ENCODE measurements at places on chromosomes 1 and 21.

DNA sequence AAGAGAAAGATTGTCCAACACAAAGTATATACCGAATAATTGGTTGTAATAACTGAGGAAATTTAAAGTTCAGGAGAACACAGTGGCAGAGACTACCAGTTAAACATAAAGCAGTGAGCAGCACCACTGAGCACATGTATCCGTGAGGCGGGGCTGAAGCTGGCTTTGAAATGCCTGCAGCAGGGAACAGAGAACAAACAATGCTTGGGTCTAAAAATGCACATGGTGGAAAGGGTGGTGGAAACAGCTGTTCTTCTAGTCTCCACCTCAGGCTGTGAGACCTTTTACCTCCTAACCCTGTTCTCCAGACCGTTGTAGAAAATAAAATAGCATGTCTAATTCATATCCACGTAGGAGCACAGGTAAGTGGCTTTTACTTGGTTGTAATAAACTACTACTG lies 7.7 kb upstream of the GNG4 start:
- DNase-seq, result no peak

- peak; percentile 63 for DNase-seq
Measured at GRCh38 chr1:84988588-84988987, 8.3 kb downstream of the MCOLN2 start.

- DNase-seq, result no peak
Measured at GRCh38 chr1:28260803-28261174, 1.5 kb downstream of the SESN2 start.

- no peak for DNase-seq
Measured at GRCh38 chr1:31799895-31800673, 15.7 kb downstream of the SPOCD1 start.

DNA sequence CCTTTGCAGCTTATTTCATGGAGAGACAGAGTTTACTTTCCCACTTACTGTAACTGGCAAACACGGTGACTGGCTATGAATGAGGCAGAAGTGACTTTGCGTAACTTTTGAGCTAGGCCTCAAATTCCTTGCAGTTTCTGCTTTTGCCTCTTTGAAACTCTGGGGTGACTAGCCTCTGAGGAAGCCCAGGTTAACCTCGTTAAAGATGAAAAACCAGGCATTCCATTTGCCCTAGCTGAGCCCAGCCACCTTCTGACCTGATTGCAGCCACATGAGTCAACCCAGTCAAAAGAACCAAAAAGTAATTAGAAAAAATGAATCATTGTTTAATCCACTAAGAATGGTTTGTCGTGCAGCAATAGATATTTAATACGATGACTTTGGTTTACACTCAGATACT lies 20.4 kb downstream of the PRMT6 start:
- DNase-seq, result no peak

GRCh38 chr1:203069030-203069747 lies 16.6 kb downstream of the MYOG start:
- DNase-seq, result no peak

DNA sequence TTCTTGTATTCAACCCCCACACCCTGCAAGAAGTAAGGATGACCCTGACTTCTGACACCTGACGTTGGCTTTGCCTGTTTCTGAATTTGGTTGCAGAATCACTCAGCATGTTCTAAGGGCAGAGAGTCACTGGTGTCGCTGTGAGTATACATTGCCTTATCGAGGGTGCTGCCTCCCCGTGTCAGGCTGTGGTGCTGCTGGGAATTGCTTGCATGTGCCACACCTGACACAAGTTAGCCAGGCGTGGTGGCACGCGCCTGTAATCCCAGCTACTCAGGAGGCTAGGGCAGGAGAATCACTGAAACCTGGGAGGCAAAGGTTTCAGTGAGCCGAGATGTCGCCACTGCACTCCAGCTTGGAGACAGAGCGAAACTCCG lies 45.9 kb downstream of the WDR4 start:
- peak; percentile 63 for DNase-seq

- no peak for DNase-seq
Measured at GRCh38 chr21:45406801-45407628, 2.0 kb downstream of the COL18A1 start.

DNA sequence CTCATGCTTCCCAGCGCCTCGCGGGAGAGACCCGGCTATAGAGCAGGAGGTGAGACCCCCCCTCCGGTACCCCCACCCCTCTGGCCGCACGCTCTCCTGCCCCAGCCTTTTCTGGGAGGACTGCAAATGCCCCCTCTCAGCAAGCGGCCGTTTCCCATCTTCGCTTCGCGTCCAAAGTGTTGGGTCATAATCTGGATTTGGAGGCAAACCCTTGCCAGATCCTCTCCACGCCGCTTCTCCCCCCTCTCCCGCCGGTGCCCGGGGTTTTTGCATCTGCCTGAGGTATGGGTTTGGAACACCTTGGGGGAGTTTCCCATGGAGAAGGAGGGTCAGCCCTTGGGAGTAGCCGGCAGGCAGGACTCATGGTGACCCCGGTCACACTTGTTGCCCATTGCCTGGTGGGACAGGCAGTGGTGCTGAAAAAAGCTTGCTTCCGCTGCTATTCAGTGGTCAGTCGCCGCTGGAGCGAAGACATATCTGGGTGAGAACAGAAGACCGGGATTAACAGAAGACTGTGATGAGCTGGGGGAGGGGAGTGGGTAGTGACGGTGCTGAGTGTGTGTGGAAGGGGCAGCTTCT lies 935 bp downstream of the KCNK2 start:
- no peak for DNase-seq

DNA sequence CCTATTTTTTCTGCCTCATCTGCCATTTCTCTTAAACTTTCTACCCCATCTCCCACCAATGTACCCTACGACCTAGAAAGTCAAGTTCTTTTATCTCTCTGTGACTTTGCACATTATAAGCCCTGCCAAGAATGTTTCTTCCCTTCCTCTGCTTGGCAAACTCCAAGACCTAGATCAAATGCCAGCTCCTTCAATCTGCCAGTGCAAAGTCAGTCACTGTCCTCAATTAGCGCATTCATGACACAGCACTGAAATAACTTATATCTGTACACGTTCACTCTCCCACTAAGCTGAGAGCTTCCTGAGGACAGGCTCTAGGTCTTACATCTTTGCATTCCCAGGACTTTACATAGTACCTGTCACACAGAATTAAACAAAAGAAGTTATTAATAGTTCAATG lies 21.4 kb upstream of the LSM10 start:
- no peak for DNase-seq

DNA sequence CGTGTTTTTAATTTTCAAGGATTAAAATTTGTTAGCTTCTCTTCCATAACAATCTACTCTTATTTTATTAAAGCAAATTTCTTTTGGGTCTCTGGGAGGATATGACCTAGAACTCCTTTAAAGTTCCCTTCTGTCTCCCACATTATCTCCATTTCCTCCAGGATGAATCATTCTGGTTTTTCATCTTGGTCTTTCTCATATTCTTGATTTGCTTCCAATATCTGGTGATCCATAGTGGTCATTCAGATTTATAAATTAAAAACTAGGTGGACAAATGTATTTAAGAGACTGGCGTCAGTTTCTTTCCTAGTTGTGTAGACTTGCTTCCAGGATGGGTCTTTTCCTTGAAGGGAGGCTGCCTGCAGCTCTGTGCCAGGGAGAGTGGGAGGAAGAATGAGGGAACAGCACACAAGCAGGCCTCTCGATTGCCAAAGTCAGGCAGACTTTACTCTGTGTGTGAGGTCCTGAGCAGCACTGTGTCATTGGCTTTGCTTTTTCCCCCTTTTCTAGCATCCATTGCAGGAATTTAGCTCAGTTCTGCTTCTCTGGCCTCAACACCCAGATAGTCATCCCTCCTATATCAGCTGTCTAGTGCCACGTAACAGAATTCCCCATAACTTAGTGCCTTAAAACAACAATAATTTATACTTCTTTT lies 48.1 kb upstream of the FOXO6 start:
- no peak for DNase-seq

GRCh38 chr1:236259043-236259442 lies 22.7 kb downstream of the ERO1B start:
- no peak for DNase-seq

- peak; percentile 25 for DNase-seq
Measured at GRCh38 chr1:8567146-8567545, 249.2 kb downstream of the SLC45A1 start.

- DNase-seq, result peak; percentile 85
Measured at GRCh38 chr1:30756545-30757351, 826 bp downstream of the LAPTM5 start.

DNA sequence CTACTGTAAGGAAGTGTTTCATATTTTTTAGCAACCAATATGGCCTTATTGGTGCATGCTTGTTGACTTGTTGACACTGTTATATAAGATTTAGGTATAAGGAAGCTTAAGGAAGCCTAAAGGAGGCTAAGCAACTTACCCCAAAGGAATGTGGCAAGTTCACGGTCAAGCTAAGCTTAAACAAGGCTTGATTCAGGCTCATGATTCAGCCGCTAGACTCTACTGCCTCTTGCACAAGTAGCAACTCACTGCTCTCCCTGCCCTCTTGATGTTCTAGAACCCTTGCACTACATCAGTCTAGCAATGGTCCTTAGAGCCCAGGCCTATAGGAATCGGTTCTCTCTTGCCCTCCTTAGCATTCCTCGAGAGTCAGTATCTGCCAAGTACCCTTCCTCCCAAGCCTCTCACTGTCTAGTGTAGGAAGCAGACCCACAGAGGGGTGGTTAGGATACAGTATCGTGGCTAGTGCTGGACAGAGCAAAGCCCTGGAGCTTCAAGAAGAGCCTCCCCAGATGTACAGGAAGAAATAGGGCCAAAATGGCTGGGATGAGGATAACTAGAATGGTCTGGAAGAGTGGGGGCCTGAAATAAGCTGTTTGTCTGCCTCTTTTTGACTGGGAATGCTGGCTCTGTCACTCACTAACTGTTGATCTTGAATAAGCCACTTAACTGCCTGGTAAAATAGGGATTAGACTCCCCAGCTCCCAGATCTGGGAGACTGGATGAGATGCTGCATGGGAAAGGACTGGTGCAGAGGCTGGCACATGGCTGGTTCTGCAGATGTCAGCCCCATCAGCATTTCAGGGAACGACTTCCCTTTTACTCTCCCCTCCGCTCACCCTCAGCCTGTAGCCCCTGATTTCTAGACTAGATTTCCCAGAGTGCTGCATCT lies 122.2 kb downstream of the NAV1 start:
- no peak for DNase-seq

- peak; percentile 49 for DNase-seq
Measured at GRCh38 chr1:8962812-8963530, 17.3 kb downstream of the CA6 start.

- DNase-seq, result no peak
Measured at GRCh38 chr1:186943891-186944686, 115.3 kb downstream of the PLA2G4A start.

- DNase-seq, result no peak
Measured at GRCh38 chr1:90963236-90963635, 58.6 kb downstream of the ZNF644 start.

DNA sequence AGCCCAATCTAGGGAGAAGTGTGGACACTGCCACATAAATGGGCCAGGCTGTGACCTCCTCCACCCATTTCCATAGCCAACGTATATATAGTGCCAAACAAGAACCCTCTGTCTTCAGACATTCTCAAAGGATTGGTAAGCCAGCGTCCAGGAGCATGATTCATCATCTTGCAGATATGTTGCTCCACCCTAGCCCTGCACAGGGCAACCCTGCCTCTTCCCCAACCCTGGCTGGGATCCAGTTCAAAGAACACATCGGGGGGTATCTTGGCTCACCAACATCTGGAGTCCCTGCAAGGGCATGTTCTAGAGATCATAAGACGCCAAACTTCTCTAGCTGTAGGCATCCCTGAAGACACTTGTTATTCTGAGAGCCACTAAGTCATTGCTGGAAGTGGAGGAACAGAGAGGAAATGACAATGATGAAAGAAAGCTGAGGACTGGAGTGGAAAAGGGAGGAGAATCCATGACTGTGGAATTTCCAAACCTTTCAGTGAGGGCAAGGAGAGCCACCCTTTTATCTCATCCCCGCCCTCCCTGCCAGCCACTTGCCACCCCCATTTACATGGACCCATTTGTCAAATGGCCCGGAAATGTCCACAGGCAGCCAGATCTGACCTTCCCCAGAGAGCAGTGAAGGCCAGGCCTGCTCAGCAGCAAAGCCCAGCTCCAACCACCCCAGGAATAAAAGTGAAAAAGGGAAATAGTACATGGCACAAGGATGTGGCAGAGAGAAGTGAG lies 144.1 kb upstream of the CTTNBP2NL start:
- no peak for DNase-seq

DNA sequence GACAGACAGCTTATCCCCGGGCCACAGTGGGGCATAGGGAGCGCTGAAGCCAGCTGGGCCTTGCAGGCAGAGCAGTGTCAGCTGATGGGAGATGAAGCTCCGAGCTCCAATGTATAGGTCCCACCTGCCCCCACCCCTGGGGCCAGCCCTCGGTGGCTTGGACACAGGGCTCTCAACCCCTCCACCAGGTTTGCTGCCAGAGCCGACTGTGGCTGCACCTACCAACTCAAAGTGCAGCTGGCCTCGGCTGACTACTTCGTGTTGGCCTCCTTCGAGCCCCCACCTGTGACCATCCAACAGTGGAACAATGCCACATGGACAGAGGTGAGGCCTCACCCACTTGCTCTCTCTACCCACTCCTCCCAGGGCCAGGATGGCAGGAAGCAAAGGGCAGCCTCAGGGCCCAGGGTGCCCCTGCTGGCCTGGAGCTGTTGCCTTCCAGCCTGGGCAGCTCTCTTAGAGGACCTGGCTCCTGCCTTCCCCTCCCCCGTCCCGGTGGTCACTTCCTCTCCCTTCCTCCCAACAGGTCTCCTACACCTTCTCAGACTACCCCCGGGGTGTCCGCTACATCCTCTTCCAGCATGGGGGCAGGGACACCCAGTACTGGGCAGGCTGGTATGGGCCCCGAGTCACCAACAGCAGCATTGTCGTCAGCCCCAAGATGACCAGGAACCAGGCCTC lies 7.7 kb downstream of the MAD2L2 start:
- DNase-seq, result no peak

DNA sequence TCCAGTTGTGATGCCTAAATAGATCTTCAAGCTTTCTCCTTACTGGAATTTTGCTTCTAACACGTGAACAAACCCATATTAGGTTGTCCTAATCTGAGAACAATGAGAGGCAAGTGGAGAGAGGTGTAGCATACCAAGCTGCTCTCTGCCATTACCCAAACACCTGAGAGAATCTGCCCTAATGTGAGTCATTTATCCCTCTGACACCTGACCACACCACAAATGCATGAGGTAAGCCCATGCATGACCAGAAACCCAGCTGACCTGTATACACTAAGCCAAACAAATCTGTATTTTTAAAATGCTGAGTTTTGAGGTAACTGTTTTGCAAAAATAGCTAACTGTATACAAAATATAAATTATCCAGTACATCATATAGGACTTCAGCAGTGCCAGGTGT lies 1458.1 kb upstream of the B3GALT2 start:
- DNase-seq, result no peak

GRCh38 chr1:112852276-112852675 lies 103.7 kb downstream of the SLC16A1 start:
- no peak for DNase-seq
